ENCODE measurements at places on chromosomes 7 and 10.

GRCh38 chr10:82628373-82628772 lies 753.4 kb downstream of the NRG3 start:
- no peak for DNase-seq

DNA sequence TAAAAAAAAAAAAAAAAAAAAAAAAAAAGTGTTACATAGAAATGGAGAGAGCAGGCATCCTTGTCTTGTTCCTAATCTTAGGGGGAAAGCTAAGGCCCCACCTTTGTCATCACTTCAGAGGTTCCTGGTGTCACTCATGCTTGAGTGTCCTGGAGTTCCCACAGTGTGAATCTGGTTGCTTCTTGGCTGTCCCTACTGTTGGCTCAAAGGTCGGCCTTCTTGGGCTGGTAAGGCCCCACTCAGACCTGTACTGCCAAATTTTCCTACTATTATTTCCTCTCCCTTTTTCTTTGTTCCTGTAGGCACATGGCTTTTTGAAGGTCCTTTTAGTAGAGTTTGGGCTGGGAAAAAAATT lies 21.5 kb downstream of the OPTN start:
- no peak for DNase-seq

GRCh38 chr7:86980223-86980622 lies 79.2 kb downstream of the ELAPOR2 start:
- DNase-seq: no peak

- DNase-seq: no peak
These were observed 66.1 kb downstream of the RBM33 start for GRCh38 chr7:155710530-155710929.

GRCh38 chr7:96322847-96323461 lies 1.1 kb upstream of the SLC25A13 start:
- no peak for DNase-seq

DNA sequence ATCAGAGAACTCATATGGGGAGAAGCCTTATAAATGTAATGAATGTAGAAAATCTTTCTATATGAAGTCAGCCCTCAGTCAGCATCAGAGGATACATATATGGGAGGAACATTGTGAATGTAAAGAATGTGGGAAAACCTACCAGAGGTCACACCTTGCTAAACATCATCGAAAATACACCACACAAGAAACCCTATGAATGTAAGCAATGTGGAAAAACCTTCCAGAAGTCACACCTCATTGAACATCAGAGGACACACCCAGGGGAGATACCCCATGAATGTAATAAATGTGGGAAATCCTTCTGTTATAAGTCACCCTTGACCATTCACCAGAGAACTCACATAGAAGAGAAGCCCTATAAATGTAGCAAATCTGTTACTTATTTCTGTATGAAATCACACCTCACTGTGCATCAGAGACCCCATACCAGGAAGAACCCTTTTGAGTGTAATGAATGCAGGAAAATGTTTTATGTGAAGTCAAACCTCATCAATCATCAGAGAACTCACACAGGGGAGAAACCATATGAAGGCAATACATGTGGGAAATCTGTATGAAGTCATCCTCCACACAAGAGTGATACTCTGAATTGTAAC lies 30.8 kb downstream of the ZNF12 start:
- no peak for DNase-seq

GRCh38 chr10:129911451-129912165 lies 52.5 kb downstream of the EBF3 start:
- no peak for DNase-seq

- no peak for DNase-seq
These were observed 163.2 kb downstream of the ADAM12 start for GRCh38 chr10:126224967-126225671.

GRCh38 chr10:114021717-114022680 lies 21.7 kb upstream of the ADRB1 start:
- DNase-seq: no peak

GRCh38 chr7:25087855-25088254 lies 37.2 kb downstream of the CYCS start:
- DNase-seq: no peak

DNA sequence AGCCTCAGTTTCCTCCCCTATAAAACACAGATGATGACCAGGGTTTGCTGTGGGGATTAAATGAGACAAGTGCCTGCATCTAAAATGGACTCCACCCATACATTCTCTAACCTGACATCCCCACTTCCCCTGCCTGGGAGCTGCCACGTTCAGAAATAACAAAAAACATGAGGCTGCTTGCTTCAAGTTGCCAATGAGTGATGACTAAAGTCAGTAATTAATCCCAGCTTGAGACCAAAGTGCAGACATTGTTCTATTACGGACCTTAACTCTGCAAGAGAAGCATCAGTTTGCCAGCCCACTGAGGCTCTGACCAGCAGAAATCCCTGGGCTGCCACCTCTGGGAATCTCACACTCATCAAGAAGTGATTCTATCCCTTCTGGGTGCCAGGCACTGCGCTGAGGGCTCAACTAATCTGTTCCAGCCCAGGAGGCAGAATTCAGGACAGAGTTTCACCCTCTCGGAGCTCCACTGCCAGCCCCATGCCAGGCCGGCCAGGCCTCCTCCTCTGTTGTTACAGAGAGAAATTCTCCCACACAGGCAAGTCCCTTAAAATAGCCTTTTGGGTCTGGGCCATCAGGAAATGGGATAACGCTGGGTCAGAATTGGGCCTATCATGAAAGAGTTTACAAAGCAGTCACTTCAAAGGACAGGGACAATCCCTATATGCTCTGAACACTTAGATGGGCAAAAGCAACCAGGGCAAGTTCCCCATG lies 11.4 kb downstream of the SH3PXD2A start:
- no peak for DNase-seq

- no peak for DNase-seq
These were observed 68.6 kb upstream of the KMT2C start for GRCh38 chr7:152504367-152504766.

- no peak for DNase-seq
These were observed 19.9 kb downstream of the ANTXRL start for GRCh38 chr10:46306516-46307184.

GRCh38 chr10:103627111-103627892 lies 133.8 kb downstream of the NEURL1 start:
- DNase-seq: no peak

DNA sequence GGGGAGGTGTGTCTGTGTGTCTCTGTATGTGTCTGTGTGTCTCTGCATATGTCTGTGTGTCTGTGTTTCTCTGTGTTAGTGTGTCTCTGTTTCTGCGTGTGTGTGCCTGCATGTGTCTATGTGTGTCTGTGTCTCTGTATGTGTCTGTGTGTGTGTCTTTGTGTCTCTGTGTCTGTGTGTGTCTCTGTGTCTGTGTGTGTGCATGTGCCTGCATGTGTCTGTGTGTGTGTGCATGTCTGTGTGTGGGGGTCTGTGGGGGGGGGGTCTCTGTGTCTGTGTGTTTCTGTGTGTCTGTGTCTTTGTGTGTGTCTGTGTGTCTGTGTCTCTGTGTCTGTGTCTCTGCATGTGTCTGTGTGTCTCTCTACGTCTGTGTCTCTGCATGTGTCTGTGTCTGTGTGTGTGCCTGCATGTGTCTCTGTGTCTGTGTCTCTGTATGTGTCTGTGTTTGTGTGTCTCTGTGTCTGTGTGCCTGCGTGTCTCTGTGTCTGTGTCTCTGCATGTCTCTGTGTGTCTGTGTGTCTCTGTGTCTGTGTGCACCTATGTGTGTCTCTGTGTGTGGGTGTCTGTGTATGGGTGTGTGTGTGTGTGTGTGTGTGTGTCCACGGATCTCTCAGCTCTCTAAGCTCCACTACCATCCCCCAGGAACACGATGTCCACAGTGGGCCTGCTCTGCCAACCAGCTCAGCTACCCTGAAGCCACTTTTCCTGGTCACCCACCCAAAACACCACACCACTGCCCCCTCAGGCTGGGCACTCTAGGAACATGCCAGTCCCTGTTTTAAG lies 41.7 kb downstream of the RASGEF1A start:
- no peak for DNase-seq

DNA sequence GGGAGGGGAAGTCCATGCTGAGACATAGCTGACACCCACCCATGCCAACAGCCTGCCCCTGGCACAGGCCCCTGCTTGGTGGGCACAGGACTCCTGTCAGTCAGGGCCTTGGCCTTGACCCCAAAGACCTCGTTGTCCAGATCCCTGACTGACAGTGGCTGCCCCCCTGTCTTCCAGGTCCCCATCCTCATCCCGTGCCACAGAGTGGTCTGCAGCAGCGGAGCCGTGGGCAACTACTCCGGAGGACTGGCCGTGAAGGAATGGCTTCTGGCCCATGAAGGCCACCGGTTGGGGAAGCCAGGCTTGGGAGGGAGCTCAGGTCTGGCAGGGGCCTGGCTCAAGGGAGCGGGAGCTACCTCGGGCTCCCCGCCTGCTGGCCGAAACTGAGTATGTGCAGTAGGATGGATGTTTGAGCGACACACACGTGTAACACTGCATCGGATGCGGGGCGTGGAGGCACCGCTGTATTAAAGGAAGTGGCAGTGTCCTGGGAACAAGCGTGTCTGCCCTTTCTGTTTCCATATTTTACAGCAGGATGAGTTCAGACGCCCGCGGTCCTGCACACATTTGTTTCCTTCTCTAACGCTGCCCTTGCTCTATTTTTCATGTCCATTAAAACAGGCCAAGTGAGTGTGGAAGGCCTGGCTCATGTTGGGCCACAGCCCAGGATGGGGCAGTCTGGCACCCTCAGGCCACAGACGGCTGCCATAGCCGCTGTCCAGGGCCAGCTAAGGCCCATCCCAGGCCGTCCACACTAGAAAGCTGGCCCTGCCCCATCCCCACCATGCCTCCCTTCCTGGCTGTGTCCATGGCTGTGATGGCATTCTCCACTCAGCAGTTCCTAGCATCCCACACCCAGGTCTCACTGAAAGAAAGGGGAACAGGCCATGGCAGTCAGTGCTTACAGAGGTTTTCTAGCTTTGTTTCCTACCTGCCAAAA lies 197.2 kb downstream of the EBF3 start:
- no peak for DNase-seq

- no peak for DNase-seq
These were observed 5.6 kb downstream of the CH25H start for GRCh38 chr10:89201345-89202032.

GRCh38 chr7:34739651-34740300 lies 81.8 kb downstream of the NPSR1 start:
- DNase-seq: no peak

DNA sequence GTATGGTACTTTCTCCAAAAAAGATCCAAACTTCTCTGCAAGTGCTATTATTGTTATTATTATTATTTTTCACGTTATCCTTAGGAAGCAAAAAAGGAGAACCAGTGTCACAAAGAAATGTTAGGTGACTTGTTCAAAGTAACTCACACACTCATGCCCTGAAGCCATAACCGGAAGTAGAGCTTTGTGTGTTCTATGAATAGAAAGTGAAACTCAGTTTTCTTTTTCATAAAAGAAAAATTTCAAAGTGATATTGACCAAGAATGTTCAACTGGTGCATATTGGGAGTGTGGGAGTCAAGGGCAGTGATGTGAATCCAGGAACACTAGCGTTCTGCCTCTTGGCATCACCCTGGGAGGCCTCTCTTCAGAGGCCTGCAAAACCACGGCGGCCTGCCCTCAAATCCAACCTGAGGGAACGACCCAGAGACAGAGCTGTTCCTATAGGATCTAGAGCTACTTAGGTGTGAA lies 106.1 kb downstream of the PRKCQ start:
- DNase-seq: peak; percentile 13

DNA sequence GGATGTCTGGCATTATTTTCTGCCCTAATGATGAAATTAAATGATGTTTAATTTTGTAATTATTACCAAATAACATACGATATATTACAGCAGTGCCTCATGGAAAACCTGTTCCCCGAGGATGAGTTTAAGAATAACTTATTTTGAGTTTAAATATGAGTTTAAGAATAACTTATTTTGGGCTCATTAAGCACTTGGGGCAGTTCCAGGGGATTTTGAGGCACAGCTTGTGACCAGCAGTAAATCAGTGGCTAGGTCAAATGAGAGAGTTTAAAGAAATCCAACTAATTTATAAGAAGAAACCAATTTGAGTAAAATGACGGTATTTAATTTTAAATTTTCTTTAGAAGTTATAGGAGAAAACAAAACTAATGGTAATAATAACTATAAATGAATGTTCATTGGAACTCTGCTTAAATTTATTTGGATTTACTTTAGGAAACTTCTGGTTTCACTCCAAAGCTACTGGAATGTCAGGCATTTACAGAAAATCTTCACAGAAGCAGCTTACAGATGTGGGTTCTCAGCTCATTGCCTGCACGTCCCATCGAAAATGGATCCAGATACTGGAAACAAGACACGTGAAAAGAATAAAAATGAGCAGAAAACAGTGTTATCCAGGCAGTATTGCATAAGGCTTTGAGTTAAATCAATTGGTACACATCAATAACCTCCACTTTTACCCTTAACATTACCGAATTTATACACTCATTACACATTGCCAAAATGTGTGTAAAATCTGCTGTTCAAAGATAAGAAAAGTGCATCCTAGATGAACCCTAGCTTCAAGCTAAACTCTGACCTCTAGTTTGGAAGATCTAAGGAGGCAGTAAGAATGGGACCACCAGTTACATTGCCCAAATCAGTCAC lies 784.5 kb upstream of the IGFBP3 start:
- no peak for DNase-seq

GRCh38 chr10:79923669-79924068 lies 25.2 kb downstream of the SFTPD start:
- DNase-seq: no peak

DNA sequence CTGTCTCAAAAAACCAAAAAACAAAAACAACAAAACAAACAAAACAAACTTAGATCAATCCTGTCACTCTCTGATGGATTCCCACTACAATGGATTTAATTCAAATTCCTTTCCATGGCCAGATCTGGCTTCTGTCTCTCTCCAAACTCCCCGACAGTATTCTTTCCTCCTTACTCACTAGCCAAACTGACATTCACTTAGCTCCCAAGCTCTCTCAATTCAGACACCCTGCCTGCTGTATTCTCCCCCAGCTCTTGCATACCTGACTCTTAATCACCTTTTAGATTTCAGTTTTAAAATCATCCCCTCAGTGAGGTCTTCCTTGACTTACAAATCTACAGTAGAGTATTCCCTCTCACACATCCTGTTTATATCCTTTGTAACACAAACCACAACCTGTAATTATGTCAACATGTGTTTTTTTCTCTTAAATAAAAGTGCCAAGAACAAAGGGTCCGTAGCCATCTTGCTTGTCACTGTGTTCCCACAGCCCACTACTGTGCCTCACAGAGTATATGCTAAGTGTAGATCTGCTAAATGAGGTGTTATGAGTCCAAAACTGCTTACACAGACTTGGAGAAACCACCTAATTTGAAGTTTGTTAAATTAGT lies 14.4 kb downstream of the HERPUD2 start:
- no peak for DNase-seq

GRCh38 chr7:106010866-106011265 lies 47.8 kb downstream of the CDHR3 start:
- DNase-seq: no peak

GRCh38 chr7:111775206-111775605 lies 212.9 kb upstream of the IMMP2L start:
- DNase-seq: no peak

- no peak for DNase-seq
These were observed 86.0 kb downstream of the AKR1D1 start for GRCh38 chr7:138162236-138162635.

Data from foreskin melanocyte (primary cell).